Progenitor cell of endocrine pancreas (in vitro differentiated cells): ENCODE measurements at places on chromosomes 5 and 9.

GRCh38 chr5:64585646-64586045 lies 79.8 kb downstream of the RGS7BP start:
- DNase-seq, result no peak

DNA sequence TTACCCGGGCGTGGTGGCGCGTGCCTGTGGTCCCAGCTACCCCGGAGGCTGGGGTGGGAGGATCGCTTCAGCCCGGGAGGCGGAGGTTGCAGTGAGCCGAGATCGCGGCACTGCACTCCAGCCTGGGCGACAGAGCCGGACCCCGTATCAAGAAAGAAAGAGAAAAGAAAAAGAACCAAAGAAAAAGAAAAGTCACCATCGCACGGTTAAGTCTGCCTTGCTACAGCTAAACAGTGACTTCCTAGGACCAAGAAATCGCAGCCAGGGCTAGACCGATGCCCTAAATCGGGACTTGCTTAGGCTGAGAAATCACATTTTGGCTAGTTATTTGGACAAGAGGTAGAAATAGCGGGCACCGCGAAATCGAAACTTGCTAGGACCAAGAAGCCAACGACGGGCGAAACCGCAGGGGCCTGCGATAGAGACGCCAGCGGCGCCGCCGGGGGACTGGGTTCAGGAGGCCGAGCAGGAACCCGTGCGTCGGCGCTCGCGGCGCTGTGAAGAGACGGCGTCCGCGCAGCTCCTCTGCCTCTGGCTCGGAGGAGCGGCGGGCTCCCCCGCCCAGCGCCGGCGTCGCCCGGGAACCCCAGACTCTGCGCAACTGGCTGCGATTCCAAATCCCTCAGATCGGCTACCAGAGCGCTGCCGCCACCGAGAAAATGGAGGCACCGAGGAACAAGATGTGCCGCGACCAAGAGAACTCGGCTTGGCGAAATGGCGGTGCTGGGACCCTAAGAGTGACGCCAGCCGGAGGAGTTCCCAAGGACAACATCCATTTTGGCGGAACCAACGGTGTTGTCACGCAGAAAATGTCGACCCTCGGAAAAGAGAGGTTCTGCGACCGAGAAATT lies 26.1 kb upstream of the ANXA2R start:
- peak; percentile 43 for DNase-seq

DNA sequence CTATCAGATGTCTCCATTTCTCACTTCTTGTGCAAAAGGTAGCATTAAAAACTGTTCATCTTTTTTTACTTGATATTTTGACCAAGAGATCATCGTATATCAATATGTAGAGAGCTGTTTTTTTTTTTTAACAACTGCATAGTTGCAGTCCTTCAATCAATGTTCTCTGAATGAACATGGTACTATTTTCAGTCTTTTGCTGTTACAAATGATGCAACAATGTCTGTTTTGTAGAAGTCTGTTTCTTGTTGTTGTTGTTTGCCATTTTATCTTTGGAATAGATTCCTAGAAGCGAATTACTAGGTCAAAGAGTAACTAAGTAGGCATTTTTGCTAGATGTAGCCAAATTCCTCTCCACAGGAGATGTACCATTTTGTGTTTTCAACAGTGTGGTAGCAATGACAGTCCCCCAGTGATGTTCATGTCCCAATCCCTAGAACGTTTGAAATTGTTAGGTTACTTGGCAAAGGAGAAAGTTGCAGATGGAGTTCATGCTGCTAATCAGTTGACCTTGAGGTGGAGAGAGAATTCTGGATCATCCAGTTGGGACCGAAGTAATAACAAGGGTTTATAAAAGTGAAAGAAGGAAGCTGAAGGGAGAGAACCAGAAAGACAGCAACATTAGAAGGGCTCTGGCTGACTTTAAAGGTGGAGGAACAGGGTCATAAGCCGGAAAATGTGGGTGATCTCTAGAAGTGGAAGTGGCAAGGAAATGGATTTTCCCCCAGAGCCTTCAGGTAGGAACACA lies 6.3 kb downstream of the MTREX start:
- DNase-seq, result no peak

GRCh38 chr9:37902796-37903646 lies 906 bp downstream of the SLC25A51 start:
- no peak for DNase-seq

GRCh38 chr5:157165668-157166067 lies 396 bp downstream of the GARIN3 start:
- DNase-seq, result no peak

DNA sequence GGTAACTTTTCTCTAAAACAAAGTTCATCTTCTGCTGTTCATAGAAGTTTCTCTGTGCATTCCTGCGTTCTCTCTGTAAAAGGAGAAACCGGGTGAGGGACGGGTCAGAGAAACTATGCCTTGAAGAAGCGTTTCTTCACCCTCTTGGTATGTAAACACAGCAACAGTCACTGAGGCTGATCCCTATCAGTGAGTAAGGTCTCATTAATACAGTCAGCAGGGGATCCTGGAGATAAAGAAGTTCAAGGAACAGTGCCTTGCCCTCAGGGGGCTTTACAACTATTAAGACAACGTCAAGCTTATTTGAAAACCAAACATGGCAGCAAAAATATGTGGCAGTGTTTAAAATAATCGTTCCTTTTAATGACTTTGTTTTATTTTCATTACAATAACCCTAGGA lies 202.9 kb upstream of the IL12B start:
- no peak for DNase-seq

GRCh38 chr9:89525446-89526374 lies 27.8 kb upstream of the SEMA4D start:
- DNase-seq, result no peak

- no peak for DNase-seq
Observed at GRCh38 chr5:3382151-3382550, 213.5 kb upstream of the IRX1 start.

GRCh38 chr9:38106488-38106887 lies 37.5 kb upstream of the SHB start:
- no peak for DNase-seq

GRCh38 chr9:112069318-112070169 lies 105.6 kb downstream of the SUSD1 start:
- DNase-seq, result no peak

DNA sequence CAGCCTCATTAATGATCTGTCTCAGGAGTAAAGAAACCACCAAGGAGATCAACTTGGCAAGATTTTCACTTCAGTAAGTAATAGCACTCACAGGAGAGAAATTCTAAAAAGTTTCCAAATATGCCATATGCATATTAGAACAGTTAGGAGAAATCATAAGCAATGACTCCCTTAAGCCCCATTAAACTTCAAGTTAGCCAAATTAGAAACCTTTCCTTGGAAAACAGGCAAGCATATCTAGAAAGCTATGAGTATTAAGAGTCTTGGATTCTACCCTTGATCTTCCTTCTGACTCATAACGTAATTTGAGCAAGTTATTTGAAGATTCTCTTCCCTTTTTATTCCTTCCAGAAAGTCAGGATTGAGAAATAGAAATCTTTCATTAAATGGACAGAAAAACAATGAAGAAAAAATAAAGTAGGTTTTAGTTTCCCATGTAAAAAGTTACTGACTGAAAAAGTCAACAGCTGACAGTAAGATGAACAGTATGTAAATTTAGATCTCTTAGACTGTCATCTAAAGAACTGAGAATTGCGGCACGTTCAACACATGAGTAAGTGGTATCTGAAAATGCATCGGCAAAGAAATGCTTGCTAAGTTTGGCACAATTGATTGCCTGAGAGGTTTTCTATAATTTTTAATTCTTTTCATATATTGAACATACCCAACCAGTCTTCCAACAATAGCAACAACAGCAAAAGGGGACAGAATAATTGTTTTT lies 565.7 kb upstream of the FTMT start:
- no peak for DNase-seq

GRCh38 chr9:101791938-101792337 lies 53.5 kb upstream of the GRIN3A start:
- peak; percentile 55 for DNase-seq

DNA sequence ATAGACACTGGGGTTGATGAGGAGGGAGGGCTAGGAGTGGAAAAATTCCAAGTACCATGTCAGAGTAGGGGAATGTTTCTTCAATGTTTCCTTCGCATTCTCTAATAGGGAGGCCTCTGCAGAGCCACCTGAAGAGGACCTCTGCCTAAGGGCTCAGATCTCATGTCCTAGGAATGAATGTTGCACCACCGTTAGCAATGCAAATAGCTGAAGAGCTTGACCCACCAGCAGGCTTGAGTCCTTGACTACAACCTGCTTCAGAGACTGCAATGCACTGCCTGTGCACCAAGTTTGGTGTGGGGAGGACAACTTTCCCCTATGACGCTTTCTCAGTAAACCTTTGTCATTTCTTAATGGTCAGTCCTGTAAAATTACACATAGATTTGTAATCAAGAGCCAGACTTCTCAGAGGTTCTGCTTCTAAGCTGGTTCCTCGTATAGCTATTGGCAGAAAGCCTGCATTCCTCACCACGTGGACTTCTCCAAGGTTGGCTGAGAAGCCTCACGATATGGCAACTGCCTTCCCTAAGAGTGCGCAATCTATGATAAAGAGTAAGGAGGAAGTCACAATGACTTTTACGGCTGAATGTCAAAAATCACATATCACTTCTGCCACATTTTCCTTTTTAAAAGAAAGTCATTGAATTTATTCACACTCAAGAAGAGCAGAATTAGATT lies 600.7 kb upstream of the PTGER4 start:
- no peak for DNase-seq

DNA sequence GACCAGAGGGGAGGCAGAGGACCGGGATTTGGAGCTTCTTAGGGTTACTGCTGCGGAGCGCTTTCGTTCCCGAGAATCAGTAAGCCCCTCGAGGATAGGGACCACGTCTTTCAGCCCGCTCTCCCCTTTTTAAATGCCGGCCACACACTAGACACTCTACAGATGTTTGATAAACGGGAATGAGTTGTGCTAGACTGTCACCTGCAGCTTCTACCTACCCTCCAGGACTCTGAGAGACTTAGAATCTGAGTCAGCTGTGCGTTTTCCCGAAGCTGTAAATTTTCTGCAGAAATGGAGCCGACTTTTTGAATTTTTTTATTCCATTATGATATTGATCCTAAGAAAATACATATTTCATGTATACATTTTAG lies 670 bp downstream of the CCDC171 start:
- DNase-seq, result no peak

DNA sequence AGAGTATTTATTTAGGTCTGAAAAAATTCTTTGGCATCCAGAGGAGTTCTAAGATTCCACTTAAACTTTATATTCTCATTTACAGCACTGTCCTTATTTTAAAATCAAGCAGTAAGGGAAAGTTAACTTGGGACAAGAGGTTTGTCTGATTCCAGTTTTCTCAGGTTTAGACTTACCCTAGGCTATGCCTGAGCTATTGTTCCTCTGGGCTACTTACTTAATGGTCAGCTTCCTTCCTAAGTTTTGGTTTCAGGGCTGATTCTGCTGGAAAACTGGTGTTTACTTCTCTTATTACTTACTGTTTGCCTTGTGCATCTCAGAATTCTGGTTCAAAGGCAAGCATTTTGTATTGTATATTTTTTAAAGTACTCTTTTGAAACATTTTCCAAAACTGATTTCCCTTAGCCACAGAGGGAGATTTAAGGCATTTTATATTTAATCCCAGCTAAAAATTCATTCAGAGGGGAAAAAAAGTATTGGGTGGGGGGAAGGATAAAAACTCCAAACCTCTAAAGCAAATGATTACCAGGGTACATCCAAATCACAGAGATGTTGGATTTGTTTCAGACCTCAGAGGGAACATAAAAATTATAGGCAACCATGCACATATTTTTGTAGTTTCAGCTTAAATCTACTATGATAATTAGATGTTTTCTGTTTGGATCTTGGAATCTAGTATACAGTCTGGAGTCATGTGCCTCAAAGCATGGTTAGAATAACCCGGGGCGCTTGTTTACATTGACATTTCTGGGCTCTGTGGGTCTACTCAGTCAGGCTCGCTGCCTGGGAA lies 290.0 kb downstream of the ARHGAP26 start:
- DNase-seq, result no peak

DNA sequence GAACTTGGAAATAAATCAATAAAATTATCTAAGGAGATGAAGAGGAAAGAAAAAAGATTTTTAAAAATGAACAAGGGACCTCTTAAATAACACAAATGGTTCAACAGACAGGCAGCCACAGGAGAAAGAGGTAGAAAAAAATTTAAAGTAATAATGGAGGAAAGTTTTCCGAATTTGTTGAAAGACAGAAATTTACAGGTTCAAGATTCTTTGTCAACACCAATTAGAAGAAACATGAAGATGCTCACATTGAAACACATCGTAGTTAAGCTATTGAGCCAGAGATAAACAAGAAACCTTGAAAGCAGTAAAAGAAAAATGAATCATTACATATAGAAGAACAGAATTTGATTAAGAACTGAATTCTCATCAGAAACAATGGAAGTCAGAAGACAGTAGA lies 68.7 kb upstream of the OSMR start:
- no peak for DNase-seq

GRCh38 chr5:115297031-115297430 lies 577 bp upstream of the CCDC112 start:
- no peak for DNase-seq

DNA sequence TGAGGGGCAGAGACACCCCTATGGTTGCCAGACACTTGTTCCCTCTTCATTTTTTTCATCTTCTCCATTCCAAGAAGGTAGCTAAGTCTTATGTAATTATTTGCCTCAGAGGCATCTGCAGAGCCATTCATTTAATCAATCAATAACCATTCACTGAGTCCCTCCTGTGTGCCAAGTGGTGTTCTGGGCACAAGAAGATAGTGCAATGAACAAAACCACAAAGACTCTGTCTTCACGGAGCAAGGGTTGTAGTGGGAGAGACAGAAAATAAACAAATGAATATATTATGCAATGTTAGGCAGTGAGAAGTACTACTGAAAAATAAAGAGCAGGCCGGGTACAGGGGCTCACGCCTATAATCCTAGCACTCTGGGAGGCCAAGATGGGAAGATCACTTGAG lies 41.4 kb upstream of the CTNNA1 start:
- DNase-seq, result no peak

GRCh38 chr9:138118601-138119071 lies 241.1 kb downstream of the CACNA1B start:
- DNase-seq, result no peak

GRCh38 chr5:155915601-155916000 lies 411.4 kb upstream of the SGCD start:
- no peak for DNase-seq

DNA sequence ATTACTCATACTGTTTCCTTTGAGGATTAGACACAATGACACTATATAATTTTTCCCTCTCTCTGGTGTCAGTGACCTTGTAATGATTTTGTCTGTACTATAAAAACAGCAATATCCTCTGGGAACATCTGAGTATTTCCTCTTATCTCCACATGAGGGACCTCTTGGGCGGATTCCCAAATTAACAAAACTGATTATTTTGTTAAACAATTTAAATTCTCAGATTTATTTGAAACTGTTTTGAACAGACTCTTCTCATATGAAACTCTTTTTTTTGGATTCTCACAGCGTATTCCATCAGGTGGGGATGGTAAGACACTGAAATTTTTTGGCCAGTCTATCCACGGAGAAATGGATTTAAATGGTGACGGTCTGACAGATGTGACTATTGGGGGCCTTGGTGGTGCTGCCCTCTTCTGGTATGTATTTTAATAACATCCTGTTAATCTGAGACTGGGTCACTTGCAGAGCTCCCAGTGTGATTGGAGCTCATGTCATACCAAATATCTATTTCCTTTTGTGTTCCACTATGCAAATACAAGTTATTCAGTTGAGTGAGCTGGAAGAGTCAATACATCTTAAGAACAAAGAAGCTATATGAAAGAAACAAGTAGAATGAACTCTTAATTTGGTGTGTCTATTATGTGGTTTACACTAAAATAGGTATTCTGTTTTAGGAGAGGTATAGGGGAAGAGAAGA lies 73.8 kb upstream of the ITGA2 start:
- DNase-seq, result peak; percentile 23
